ENCODE measurements at places on chromosomes 11 and 22.

GRCh38 chr11:37525336-37525735, 927.3 kb upstream of the RAG2 start:
- no peak for DNase-seq

GRCh38 chr11:88709567-88709966, 356.2 kb downstream of the GRM5 start:
- peak; percentile 87 for DNase-seq

- DNase-seq: no peak
These were observed 10.8 kb upstream of the RAC2 start for GRCh38 chr22:37254867-37255233.

DNA sequence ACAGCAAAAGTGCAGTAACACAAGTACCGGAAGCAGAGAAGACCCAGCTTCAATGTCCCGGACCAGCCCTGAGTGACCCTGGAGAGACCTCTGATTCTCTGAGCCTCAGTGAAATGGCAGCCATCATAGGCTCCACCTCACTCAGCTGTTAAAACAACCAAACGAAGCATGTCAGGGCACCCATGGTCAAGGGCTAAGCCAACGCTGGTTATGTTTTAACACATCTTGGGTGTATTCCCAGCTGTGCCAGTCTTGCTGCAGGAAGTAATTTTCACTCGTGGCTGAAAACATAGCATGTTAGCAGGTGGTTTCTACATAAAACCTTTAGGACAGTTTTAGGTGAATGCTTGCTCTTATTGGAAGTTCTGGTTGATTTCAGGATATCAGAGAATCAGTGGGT, 30.9 kb downstream of the LMO2 start:
- no peak for DNase-seq

- no peak for DNase-seq
These were observed 382.6 kb upstream of the SYN3 start for GRCh38 chr22:33440756-33441155.

- no peak for DNase-seq
These were observed 17.1 kb downstream of the YPEL1 start for GRCh38 chr22:21718499-21718898.

GRCh38 chr22:24768537-24769374, 5.8 kb downstream of the PIWIL3 start:
- DNase-seq: peak; percentile 45

DNA sequence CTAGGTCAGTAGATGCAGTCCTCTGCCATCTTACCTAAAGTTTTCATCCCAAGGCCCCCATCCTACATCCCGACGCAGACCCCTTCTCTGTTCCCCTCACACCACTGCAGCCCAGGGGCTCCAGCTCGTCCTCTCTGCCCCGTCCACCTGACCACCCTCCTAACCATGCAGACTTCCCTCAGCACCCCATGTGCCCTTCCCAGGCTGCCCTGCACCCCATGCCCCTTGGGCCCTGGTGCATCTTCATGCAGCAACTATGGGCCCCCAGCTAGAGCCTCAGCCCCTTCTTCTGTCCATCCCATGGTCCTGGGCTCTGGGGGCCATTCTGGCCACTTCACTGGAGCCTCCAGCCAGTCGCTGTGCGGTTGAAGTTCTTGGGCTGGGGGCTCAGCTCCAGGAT, 2.9 kb downstream of the PRR33 start:
- no peak for DNase-seq

DNA sequence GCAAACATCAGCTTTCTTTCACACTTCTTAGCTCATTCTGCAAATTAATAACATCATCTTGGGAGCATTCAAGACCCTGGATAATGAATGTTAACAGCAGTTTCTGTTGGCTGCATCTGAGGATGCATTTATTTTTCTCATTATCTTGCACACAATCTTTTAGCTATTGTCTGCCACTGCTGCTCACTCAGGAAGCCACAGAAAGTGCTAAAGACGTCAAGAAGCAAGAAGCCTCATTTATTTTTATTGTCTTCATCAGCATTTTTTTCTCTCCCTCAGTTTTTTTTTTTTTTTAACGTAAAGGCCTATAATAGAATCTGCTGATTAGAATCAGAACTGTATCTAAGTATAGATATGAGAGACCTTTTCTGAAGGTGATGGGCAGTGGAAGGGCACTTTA, 1339.4 kb downstream of the FAM181B start:
- DNase-seq: no peak

GRCh38 chr11:2123628-2123960, 15.6 kb downstream of the IGF2 start:
- no peak for DNase-seq

DNA sequence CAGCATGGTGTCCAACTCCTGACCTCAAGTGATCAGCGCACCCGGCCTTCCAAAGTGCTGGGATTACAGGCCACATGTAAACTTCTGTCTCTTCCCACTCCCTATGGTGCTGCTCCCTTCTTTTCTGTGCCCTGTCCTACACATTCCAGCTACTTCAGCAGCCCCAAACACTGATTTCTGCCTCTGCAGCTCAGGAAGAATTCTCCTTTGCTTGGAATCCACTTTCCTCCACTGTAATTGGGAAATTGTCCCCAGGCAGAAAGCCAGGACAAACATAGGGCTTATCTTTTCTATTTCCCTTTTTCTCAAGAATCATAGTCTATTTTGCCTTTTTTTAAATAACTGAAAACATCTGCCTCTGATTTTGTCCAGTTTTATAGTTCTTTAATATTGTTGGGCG, 21.3 kb upstream of the DRG1 start:
- DNase-seq: no peak

DNA sequence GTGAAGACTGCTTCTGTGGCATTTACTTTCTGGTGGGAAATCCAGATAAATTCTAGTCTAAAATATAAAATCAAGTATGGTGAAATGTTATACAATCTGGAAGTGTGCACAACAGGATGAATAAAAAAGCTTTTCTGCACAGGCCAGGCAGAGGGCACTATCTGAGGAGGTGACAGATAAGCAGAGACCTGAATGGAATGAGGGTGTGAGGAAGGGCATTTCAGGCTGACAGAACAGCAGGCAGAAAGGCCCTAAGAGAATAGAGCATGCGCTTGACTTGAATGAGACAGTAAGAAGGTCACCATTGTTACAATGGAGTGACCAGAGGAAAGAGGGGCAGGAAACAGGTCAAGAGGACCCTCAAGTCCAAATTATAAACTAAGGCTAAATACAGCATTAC, 33.6 kb upstream of the FNBP4 start:
- DNase-seq: no peak

- peak; percentile 47 for DNase-seq
These were observed at the start of gene MS4A4A for GRCh38 chr11:60280412-60280811. MS4A4A (plus strand) TSS chr11:60280666; CDS start chr11:60280676, 10 bp downstream.

DNA sequence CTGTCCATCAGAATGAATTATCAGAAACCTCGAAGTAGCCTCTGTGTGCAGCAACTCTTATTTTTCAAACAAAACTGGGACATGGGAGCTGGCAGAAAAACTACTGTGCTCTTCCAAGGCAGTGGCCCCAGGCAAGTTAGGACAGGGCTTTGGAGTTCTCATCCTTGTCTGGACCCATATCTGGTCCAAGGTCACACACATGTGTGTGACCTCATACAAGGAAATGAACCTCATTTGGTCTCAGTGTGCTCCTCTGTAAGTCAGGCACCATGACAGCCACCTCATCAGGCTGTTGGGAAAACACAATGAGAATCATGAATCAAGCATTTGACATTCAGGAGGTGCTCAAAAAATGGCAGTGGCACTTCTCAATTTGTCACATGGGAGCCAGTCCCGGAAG, 25.8 kb downstream of the LARGE1 start:
- no peak for DNase-seq

- DNase-seq: no peak
These were observed 12.9 kb upstream of the JHY start for GRCh38 chr11:122869622-122870021.

DNA sequence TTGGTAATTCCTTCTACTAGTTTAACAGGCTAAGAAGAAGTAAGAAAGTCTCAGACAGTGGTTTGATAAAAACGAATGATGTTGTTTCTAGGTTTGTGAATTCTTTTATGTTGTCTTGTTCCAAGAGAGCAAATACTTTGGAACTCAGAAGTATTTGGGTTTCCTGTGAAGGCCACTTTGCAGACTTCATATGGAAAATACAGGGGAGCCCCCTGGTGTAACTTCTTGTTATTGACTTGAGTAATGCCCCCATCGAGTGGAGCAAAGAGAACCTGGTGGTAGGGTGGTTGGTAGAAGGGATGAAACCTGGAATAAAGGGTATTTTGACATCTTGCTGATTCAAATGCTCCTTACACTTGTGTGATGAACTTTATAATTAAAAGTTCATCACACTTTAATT, 40.0 kb upstream of the PTH start:
- no peak for DNase-seq

GRCh38 chr22:44500599-44500998, 2.6 kb upstream of the RTL6 start:
- no peak for DNase-seq

DNA sequence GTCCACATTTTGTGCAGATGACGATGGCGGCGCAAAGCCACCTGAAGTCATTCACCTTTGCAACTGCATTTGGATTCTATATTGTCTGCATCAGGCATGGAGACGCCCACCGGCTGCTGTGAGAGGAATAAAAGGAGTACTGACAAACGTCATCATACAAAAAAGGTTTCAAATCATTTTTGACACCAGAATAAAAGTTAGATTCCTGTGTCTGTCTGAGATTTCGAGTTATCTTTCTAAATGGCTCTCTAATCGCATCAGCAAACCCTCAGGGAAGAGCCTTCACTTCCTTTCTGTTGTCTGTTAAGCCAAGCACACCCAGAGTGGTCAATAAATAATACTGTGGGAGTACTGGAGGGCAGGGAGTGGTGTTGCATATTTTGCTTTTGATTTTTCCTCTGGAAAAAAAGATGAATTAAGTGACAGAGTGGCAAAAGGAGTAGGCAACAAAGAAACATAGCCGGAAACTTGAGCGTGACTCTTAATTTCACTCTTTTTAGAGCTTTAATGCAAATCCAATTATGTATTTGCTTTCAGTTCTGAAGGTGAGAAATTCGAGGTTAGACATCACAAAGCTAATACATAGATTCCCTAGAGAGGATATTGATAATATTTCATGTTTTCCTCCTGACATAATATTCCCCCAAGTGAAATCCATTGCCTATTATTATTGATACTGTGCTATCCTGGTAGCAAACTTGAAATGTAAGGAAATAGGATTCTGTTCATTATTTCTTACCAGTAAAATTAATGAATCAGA, 150.8 kb upstream of the MTMR2 start:
- DNase-seq: no peak

GRCh38 chr22:23550049-23550650, 29.9 kb downstream of the IGLL1 start:
- DNase-seq: no peak

DNA sequence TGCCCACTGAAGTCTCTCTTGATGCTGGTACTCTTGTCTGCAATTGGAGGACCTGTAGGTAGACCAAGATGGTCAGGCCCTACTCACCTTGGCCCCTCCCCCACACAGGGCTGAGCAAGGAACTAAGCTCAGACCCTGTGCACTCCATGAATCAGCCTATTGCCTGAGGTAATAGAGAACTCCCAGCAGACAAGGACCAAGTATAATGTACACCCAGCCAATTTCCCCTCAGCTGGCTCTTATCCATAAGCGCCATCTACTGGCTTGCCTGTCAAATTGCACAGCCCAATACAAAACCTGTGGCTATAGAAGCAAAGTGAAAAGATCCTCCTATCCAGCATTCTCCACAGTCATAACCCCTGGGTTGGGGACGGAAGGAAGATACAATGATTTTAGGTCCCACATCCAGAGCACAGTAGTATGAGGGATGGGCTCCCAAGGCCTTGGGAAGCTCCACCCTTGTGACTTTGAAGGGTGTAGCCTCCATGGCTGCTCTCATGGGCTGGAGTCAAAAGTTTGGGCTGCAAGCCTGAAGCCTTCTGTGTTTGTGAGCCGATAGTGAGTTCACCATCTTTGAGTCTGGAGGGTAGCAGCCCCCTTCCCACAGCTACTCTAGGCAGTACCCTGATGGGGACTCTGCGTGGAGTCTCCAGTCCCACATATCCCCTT, 56.0 kb downstream of the GLYATL2 start:
- DNase-seq: peak; percentile 47

GRCh38 chr11:114846416-114846791, 168.1 kb downstream of the NXPE2 start:
- peak; percentile 48 for DNase-seq

- no peak for DNase-seq
These were observed 2.2 kb upstream of the NAP1L4 start for GRCh38 chr11:2994336-2994730.

- no peak for DNase-seq
These were observed 11.5 kb downstream of the CLMP start for GRCh38 chr11:123183391-123184099.

- no peak for DNase-seq
These were observed 14.5 kb downstream of the CTNND1 start for GRCh38 chr11:57776031-57776521.

DNA sequence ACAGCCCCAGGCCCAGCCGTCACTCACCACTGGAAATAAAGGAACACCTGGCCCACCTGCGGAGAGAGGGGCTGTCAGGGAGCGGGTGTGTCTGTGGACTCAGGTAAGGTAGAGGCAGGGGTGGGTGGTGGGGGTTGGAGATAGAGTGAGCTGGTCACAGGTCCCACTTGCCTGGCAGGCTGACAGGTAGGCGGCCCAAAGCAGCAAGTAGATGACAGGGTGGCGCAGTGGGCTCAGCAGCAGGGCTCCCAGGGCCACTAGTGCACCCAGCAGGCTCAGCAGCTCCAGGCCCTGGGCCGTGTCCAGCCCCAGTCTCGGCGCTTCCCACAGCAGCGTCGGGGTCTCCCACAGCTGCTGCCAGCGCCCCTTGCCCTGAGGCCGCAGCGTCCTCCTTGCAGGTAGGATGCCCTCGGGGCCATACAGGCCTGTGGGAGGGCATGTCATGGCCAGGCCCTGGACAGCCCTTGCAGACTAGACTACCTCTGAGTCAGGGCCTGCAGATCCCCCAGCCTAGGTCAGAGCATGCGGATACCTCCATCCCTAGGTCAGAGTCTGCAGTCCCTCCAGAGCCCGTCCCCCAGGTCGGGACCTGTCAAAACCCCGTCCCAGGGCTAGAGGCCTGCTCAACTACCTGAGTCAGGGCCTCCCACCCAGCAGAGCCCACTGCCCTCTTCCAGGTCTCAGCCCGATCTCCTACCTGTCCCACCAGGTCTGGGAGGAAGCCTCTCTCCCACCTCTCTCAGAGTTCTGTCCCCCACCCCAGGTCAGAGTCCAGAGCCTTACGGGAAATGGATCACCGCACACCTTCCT, 686 bp downstream of the LMF2 start:
- no peak for DNase-seq

GRCh38 chr11:20609727-20610707, 10.6 kb downstream of the SLC6A5 start:
- DNase-seq: peak; percentile 46

- no peak for DNase-seq
These were observed 16.2 kb downstream of the CAPN5 start for GRCh38 chr11:77082838-77083565.

GRCh38 chr22:38228326-38228872, 26.6 kb downstream of the MAFF start:
- peak; percentile 43 for DNase-seq

Data from globus pallidus (tissue), 1 donor.